ENCODE measurements at places on chromosomes 12 and 14. TPM values are rescaled to one million over a fixed set of nuclear protein-coding genes. Genes with fewer than 3 reads are reported as not detected.

DNA sequence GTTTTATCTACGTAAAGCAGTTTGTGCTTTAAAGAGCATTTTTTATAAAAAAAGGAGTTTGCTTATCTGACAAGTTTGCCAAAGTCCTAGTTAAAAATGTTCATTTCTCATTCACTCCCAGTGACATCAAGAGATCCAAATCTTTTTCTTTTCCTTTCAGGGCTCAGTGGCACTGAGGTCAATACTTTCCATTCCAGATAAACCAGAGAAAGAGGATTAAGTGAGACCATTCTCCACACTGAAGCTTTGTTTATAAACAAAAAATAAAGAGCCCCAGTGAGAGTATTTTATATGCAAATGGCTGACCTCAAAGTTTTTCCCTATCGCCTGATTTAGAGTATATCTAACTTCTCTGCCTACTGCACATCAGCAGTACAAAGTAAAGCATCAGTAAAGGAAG lies 199.8 kb downstream of the ALG10B start:
- DNase-seq: no peak

- no peak for DNase-seq
These were observed 39.4 kb upstream of the BEGAIN start for GRCh38 chr14:100626614-100627013.

GRCh38 chr14:72790887-72791566 lies 102.9 kb downstream of the DPF3 start:
- no peak for DNase-seq

DNA sequence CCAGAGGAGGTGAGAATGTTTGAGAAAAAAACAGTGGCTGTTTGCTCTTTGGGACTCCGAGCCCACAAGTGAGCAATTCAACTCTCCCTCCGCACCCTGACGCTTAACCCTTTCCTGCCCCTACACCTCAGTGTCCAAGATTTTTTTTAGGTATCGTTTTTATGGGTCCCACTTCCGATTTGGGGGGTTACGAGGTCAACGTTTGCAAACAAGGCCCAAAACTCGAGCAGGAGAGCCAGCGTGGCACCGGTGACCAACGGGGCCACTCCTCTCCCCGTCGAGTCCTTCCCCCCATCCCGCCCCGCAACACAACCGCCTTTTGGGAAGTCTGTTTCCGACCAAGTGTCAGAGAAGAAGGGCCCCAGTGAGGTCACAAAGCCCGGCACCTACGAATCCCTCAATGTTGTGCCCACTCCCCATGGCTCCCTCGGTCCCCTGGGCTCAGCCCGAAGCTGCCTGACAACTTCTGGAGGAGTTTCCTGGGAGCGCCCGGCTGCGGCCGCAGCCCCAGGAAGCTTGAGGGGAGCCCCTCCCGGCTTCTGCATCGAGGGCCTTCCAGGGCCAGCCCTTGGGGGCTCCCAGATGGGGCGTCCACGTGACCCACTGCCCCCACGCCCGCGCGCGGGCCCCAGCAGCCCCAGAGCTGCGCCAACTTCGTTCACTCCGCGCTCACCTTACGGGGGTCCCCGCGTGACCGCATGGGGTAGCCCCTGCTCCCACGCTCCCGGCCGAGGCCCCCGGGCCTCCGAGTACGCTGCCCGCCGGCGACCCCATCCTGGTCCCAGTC lies 1.2 kb downstream of the CDK2AP1 start:
- no peak for DNase-seq

DNA sequence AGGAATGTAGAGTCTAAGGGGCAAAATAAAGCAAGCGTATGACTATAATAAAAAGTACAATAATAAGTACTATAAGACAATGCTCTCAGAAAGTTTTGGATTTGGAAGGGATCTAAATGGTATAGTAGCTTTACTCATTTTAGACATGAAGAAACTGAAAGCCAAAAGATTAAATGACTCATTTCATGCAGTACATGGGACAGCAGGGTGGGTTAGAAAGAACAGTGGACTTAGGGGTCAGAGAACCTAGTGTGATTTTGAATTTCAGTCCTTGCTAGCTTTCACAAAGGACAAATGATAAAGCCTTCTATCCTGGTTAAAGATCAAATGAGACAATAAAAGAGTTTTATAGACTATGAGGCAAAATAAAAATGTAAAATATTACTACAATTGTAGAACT lies 6.8 kb upstream of the LEMD3 start:
- DNase-seq: no peak

DNA sequence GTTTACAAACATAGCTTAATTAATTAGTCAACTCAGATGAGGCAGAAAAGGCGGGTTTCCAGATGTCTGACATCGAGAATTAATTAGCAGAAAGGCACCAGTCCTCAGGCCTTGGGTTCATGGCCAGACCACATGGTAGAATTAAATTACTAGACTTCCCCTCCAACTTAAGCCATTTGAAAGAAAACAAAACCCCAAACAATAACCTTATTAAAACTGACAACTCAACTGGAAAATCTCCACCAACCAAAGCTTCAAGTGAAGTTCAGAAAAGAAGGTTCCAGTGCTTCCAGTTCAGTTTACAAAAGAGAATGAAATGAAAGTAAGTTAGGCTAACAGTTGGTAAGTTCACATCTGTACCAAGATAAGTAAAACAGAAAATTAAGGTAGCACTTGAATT lies 349.5 kb downstream of the GRIN2B start:
- no peak for DNase-seq

DNA sequence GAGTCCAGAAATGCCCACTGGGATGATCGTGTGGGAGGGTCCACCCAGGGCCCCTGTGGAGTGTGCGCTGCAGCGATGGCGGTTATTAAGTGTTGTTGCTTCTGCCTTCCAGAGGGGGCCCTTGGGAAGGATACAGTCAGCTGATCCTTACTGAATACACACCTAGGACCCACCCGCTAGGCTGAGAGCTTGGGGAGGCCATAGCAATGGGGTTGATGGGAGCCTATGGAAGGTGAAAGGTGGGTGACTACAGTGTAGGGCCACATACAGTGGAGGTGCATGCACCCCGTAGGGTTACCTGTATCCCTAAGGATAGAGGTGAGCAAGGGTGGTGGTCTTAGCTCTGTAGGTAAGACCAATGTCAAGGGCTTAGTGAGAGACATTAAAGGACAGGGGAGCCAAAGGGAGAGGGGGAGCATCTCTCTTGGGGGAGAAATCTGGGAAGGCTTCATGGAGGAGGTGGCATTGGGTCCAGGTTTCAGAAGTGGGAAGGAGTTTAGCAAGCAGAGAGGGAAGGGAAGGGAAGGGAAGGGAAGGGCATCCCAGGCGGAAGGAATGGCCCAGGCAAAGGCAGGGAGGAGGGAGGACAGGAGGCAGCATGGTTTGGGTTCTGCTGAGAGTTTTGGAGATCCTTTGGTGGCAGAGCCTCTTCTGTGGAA lies 73.1 kb upstream of the RIN3 start:
- no peak for DNase-seq

DNA sequence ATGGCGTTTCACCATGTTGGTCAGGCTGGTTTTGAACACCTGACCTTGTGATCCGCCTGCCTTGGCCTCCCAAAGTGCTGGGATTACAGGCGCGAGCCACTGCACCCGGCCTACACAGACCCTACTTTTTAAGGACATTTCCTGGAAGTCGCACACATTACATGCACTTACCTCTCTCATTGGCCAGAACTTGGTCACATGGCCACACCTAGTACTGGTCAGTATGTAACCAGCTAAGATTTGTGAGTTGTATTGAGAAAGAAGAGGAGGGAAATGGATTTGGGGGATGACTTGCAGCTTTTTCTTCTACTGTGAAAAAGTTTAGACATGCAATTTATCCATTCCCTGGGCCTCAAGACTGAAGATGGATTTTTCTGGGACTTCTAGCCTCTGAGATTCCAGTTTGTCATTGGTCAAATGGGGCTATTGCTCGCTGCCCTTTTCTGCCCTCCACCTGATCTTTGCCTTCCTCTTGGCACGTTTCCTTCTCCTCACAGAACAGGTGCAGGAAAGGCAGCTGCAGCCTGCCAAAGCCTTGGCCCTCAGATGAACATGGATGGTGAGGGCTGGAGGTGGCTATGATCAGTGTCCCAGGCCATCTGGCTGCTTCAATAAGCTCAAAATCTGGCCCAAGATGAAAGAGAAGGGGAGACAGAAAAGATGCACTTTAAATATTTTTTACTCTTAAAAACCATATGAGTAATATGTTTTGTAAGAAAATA lies 7.1 kb upstream of the ZDHHC22 start:
- DNase-seq: no peak

DNA sequence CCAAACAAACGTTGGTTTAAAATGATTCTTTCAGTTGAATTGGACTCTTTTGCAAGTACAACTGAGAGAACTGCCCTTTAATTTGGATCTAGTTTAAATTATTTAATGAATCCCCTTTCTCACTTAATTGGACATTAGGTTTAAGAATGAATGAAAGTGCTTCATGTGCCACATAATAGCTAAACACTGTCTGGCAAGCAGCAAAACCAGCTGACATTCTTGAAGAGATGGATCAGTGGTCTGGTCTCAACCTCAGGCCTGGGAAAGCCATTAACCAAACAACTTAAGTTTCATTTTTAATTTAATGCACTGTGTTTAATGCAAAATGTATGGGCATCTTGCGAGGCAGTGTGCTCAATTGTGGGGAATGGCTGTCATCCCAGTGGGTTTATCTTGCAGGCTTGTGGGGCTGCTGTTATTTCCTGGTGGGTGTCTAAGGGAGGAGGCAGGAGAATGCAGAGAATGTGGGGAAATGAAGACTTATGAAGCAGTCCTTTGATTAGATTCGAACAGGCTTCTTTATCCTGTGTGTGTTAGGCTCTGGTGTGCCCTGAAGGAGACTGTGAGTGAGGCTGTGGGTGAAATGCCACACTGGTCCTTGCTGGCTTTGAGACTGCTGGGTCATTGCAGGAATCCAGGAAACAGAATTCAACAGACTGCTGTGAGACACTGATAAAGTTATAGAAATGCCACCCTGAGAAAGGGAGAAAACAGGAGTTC lies 144.1 kb upstream of the PELI2 start:
- no peak for DNase-seq

DNA sequence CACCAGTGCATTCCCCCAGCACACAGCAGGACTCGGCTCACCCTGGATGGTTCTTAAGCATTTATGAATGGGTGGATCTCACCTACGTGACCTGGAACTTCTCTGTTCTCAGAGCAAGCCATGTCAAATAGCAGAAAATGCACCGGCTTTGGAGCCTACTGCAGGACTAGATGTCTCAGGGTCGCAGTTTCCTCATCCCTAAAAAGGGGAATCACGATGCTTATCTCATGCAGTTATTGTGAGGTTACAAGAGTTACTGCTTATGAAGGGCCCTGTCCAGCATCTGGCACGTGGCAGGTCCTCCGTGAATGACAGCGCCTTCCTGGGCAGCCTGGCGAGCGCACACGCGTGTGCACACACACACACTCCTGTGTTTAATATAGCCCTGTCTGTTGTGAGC lies 128.5 kb downstream of the ETV6 start:
- DNase-seq: no peak

GRCh38 chr14:61253064-61253738 lies 27.9 kb downstream of the TMEM30B start:
- no peak for DNase-seq

GRCh38 chr14:68796418-68797101 lies 3.7 kb upstream of the ZFP36L1 start:
- DNase-seq: no peak

GRCh38 chr12:100427078-100427477 lies 46.6 kb upstream of the NR1H4 start:
- DNase-seq: no peak

RPS6KL1 gene
- 5.6 TPM for total RNA-seq

TSPAN9 gene
- 96.8 TPM for total RNA-seq

KRT73 gene
- total RNA-seq: not detected

NRIP2 gene
- total RNA-seq: not detected

NTF3 gene
- not detected for total RNA-seq

WDR20 gene
- 13.7 TPM for total RNA-seq

PPP4R4 gene
- not detected for total RNA-seq

OTUB2 gene
- total RNA-seq: 0.64 TPM

BCL2L2 gene
- 16.3 TPM for total RNA-seq

DBX2 gene
- total RNA-seq: not detected

FOXG1 gene
- not detected for total RNA-seq

KRT71 gene
- not detected for total RNA-seq

C12orf50 gene
- not detected for total RNA-seq

Data from dermis microvascular lymphatic vessel endothelial cell (primary cell).